Hepatocyte (in vitro differentiated cells): ENCODE measurements at places on chromosomes 2 and 18. TPM values are rescaled to one million over a fixed set of nuclear protein-coding genes. Genes with fewer than 3 reads are reported as not detected.

The AMER3 gene
- total RNA-seq = 1.00 and 1.4 TPM in 2 replicates

The CPS1 gene
- 587 and 618 TPM in 2 replicates for total RNA-seq

The KYNU gene
- total RNA-seq = 13.1 and 13.8 TPM in 2 replicates

- peaks cover 68% of the 10 kb centered on the region for H3K4me1 ChIP-seq
- no peak overlapping the region for H3K4me3 ChIP-seq
- peak; percentile 51 for DNase-seq
- H3K36me3 ChIP-seq = no peaks in the 10 kb centered on the region
- peaks cover 6% of the 10 kb centered on the region for H3K27me3 ChIP-seq
Measured at GRCh38 chr2:240957656-240958365, 40.6 kb upstream of the SNED1 start.

DNA sequence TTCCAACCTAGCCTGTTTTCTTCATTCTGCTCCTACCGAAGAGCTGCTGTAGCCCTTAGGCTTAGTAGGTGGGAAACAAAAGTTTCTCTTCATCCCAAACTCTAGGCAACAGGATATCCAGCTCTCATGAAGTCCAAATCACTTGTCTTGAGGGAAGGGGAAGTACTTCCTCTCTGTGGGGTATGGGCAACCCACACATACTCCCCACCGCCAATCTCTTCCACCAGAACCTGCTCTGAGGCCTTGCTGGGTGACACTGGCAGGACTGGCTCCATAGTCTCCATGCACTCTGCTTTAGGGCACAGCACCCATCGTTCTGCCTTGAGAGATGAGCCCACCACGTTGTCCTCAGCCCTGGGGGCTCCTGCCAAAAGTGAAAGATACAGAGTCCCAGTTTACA, 173.0 kb downstream of the NCK2 start:
- no peak overlapping the region for H3K4me3 ChIP-seq
- no peak overlapping the region for H3K27ac ChIP-seq
- no peaks in the 10 kb centered on the region for H3K36me3 ChIP-seq
- DNase-seq = no peak

- no peak overlapping the region for H3K4me3 ChIP-seq
- no peaks in the 10 kb centered on the region for H3K27me3 ChIP-seq
- no peaks in the 10 kb centered on the region for H3K4me1 ChIP-seq
- H3K36me3 ChIP-seq = no peaks in the 10 kb centered on the region
- no peak overlapping the region for H3K27ac ChIP-seq
Measured at GRCh38 chr2:212649646-212650045, 111.0 kb upstream of the ERBB4 start.

GRCh38 chr2:568639-569235, 108.5 kb downstream of the TMEM18 start:
- H3K27ac ChIP-seq = peak overlapping the region; percentile 86
- no peaks in the 10 kb centered on the region for H3K36me3 ChIP-seq

- no peaks in the 10 kb centered on the region for H3K4me1 ChIP-seq
- H3K27me3 ChIP-seq = no peaks in the 10 kb centered on the region
Measured at GRCh38 chr18:73446502-73446901, 578.7 kb upstream of the NETO1 start.

GRCh38 chr2:178927173-178927572, 120.0 kb upstream of the TTN start:
- no peaks in the 10 kb centered on the region for H3K36me3 ChIP-seq
- no peak overlapping the region for H3K27ac ChIP-seq
- no peaks in the 10 kb centered on the region for H3K27me3 ChIP-seq
- no peak for DNase-seq

GRCh38 chr2:113218283-113219091, 44.7 kb downstream of the PSD4 start:
- H3K27ac ChIP-seq = peak overlapping the region; percentile 94
- peak; percentile 83 for DNase-seq
- H3K27me3 ChIP-seq = no peaks in the 10 kb centered on the region
- H3K4me1 ChIP-seq = peaks cover 24% of the 10 kb centered on the region
- no peaks in the 10 kb centered on the region for H3K36me3 ChIP-seq
- no peak overlapping the region for H3K4me3 ChIP-seq

GRCh38 chr2:108982259-108982679, 6.8 kb downstream of the EDAR start:
- peaks cover 13% of the 10 kb centered on the region for H3K27me3 ChIP-seq
- DNase-seq = no peak
- H3K4me3 ChIP-seq = no peak overlapping the region
